ENCODE measurements at places on chromosomes 11 and 22.

GRCh38 chr11:2193099-2193887 is 21.7 kb upstream of the TH start:
- DNase-seq, result no peak

- no peak for DNase-seq
Measured at GRCh38 chr11:122661182-122661945, 5.8 kb downstream of the UBASH3B start.

DNA sequence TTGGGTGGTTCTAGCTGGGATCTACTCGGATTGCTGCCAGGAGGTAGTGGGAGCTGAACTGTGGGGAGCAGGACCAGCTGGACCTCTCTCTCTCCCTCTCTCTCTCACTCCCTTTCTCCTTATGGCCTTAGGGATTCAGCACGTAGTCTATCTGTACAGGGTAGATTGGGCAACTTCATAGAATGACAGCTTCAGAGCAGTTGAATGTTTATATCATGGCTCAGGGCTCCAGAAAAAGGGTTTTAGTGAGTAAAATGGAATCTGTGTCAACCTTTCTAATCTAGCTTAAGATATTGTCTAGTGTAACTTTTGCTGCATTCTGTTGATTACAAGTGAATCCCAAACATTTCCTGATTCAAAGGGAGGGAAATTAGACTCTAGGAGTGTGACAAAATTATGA is 127.7 kb upstream of the PDGFD start:
- DNase-seq, result no peak

- no peak for DNase-seq
Measured at GRCh38 chr11:94849839-94850238, 81.7 kb downstream of the AMOTL1 start.

- no peak for DNase-seq
Measured at GRCh38 chr11:123286761-123287160, 91.7 kb upstream of the CLMP start.

DNA sequence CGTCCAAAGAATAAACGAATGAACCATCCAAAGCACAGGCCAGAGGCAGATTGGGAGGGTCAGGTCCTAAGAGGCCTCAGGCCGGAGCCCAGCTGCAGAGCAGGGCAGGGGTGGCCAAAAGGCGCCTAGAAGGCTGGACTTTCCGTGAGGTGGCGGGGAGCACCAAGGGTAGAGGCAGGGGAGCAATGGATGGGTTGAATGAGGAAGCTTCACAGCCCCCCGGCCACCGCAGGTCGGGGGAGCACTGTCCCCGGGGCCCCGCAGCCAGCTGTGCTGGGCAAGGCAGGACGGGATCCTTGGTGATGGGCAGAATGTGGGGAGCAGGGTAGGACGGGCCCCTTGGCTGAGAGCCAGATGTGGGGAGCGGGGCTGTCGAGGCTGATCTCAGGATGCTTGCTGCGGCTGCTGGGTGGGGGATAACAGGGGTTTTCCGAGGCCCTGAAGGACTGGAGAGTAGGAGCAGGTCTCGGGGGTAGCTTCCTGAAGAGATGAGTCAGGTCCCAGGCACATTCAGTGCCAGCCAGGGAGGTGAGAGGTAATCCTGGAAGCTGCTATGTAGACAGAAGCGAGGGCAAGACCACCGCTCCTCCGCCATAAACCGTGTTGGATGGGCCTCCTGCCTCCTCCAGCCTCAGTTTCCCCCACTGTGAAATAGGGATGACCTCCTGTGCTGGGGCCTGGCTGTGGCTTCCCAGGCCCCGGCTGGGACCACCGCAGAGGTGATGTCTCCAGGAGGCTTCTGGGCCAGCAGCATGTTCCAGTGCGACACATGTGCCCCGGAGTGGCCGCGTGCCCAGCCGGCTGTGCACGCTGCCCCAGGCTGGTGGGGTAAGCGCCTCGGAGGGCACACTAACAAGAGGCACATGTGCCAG is 34.6 kb upstream of the KCNQ1OT1 start:
- no peak for DNase-seq
